Stomach (tissue), 19 donors: ENCODE measurements at places on chromosomes 2 and 18. TPM values are rescaled to one million over a fixed set of nuclear protein-coding genes. Genes with fewer than 3 reads are reported as not detected.

The SMYD1 gene
- 15.4 TPM for total RNA-seq

The POTEC gene
- not detected for total RNA-seq

- H3K27ac ChIP-seq, result no peak overlapping the region
- no peak overlapping the region for H3K4me3 ChIP-seq
- H3K27me3 ChIP-seq, result peaks cover 35% of the 10 kb centered on the region
- H3K36me3 ChIP-seq, result no peaks in the 10 kb centered on the region
- no peaks in the 10 kb centered on the region for H3K4me1 ChIP-seq
Observed at GRCh38 chr2:130744287-130745117, 10.8 kb upstream of the AMER3 start.

GRCh38 chr2:236600892-236601291 lies 31.3 kb downstream of the ACKR3 start:
- no peak overlapping the region for H3K27ac ChIP-seq
- DNase-seq, result no peak
- no peaks in the 10 kb centered on the region for H3K36me3 ChIP-seq
- H3K4me1 ChIP-seq, result no peaks in the 10 kb centered on the region
- H3K27me3 ChIP-seq, result no peaks in the 10 kb centered on the region
- H3K4me3 ChIP-seq, result no peak overlapping the region

- no peaks in the 10 kb centered on the region for H3K27me3 ChIP-seq
- H3K4me1 ChIP-seq, result no peaks in the 10 kb centered on the region
- no peak overlapping the region for H3K4me3 ChIP-seq
- H3K36me3 ChIP-seq, result no peaks in the 10 kb centered on the region
Observed at GRCh38 chr2:48120759-48121242, 214.5 kb upstream of the FBXO11 start.

DNA sequence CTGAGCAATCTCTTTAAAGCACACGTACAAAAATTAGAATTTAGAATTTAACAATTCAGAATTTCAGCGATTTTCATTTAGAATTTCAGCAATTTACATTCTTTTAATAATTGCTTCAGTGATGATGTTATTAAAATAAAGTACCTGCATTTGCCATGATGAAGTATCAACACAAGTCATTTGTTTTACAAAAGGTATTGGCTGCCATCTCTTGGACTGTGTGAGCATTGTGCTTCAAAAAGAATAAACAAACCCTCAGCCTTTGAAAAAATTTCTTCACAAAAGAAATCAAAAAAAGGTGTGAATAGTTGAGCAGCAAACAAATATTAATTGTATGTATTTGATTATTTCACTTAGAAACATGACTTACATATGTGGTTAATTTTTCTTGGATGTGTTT lies 27.1 kb upstream of the ZC3H15 start:
- no peak overlapping the region for H3K4me3 ChIP-seq
- no peaks in the 10 kb centered on the region for H3K4me1 ChIP-seq
- no peaks in the 10 kb centered on the region for H3K27me3 ChIP-seq
- DNase-seq, result no peak
- no peaks in the 10 kb centered on the region for H3K36me3 ChIP-seq
- no peak overlapping the region for H3K27ac ChIP-seq

- H3K4me3 ChIP-seq, result no peak overlapping the region
- H3K27me3 ChIP-seq, result no peaks in the 10 kb centered on the region
- H3K36me3 ChIP-seq, result no peaks in the 10 kb centered on the region
- DNase-seq, result no peak
- no peak overlapping the region for H3K27ac ChIP-seq
Observed at GRCh38 chr2:8566155-8566670, 115.6 kb upstream of the ID2 start.

GRCh38 chr2:102376052-102376591 lies 20.5 kb downstream of the IL18R1 start:
- H3K27me3 ChIP-seq, result no peaks in the 10 kb centered on the region
- H3K27ac ChIP-seq, result no peak overlapping the region
- no peak overlapping the region for H3K4me3 ChIP-seq
- H3K4me1 ChIP-seq, result no peaks in the 10 kb centered on the region
- no peak for DNase-seq
